ENCODE measurements at places on chromosomes 2 and 18.
A peak's percentile ranks its signal among the peaks of the same experiment; 100 is the strongest.

DNA sequence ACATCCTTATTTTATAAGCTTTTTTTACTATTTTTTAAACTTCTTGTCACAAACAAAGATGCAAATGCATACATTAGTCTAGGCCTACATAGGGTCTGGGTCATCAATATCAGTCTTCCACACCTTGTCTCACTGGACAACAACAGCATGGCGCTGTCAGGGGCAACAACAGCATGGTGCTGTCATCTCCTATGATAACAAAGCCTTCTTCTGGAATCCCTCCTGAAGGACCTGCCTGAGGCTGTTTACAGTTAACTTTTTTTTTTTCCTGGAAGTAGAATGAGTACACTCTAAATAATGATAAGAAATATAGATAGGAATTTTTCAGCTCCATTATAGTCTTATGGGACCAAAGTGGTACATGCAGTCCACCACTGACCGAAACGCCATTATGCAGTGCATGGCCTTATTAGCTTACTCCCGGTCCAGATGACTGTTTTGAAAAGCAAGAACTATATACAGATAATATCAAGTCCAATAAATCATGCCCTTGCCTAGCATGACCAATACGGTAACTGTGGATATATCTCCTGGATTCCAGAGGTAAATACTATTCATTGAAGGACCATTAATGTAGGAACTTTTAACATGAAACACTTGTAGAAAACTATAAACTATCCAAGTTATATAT, 38.4 kb downstream of the TCF4 start:
- DNase-seq, result no peak

DNA sequence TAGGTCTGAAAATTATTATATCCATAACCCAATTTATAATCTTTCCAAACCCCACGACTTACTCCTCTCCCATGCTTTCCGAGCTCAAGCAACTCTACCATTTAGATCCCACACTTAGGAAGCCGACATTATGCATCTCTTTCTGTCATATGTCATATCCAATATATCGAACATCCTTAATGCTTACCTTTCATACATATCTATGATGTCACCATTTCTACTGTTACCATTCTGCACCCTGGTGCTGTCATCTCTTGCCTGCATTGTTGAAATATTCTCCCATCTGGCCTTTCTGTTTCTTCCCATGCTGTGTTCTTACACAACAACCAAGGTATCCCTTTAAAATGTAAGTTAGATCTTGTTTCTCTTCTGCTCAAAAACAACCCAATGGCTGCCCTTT, 127.1 kb upstream of the MC4R start:
- DNase-seq, result no peak

GRCh38 chr18:22523481-22523880, 105.8 kb upstream of the CTAGE1 start:
- DNase-seq, result no peak

- DNase-seq, result no peak
Measured at GRCh38 chr2:55162284-55163006, 69.6 kb downstream of the CLHC1 start.

GRCh38 chr2:17847236-17847635, 31.0 kb downstream of the MSGN1 start:
- no peak for DNase-seq

DNA sequence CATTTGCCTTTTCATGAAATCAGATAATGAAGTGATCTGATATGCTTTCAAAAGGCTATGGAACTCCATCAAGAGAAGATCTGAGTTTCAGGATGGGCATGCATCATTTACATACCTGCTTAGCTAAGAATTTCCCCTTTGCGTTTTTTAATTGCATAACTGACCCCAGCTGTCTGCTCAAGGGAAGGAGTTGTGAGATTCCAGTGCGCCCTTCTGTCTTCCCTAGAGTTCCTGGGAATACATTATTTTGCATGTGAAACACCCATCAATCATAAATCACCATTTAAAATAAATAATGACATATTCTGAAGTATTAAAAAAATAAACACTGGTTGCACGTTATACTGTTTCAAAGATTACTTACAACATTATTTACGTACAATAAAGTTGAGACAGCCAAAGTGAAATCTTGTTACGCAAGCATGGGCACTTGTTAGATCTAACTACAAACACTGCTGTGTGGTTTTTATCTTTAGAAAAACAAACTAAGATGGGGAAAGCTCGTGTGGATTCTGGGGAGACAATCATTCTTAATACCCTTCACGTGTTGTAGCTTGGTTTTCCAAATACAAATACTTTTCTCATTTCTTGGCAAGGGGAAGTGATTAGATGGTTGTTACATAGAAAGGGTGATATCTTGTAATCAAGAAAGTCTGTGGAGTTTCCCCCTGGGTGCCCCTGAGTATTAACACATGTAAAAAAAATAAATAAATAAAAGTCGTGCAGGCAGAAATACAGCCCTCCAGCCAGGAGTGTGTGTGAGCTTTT, 125.7 kb upstream of the LMAN1 start:
- no peak for DNase-seq

DNA sequence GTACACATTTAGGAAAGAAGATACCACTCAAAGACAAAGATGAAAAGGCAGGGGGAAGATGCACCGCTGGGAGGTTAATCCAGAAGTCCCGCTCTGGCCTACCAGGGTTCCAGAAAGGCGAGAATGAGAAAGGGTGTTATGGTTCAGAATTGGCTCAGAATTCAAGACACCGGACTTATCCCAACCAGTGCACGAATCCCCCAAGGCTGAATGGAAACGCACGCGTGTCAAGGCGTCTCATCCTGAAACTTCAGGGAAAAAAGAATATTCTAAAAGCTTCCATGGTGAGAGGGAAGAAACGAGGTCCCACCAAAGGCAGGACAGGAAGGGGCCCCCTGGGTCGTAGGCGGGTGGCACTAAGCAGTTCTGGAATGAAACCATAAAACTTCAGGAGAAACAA, 71.9 kb downstream of the SLC66A2 start:
- DNase-seq, result peak; percentile 8

DNA sequence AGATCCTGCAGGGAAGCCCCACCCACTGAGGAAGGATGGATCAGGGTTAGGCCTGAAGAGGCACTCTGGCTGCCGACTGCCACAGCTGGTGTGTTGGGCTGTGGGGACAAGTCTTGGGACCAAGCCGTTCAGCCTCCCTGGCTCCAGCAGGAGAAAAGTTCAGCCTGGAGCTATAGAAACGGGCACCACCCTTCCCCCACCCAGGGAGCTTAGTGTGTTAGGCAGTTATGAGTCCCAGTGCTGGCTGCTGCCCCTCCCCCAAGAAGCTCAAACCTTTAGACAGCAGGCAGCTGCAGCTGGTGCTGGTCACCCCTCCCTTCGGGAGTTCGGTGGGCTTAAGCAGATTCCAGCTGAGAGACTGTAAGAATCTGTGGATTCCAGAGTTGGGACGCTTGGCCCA, 447.1 kb upstream of the HS6ST1 start:
- DNase-seq, result no peak

GRCh38 chr2:10390369-10390801, 57.7 kb downstream of the ODC1 start:
- DNase-seq, result no peak

DNA sequence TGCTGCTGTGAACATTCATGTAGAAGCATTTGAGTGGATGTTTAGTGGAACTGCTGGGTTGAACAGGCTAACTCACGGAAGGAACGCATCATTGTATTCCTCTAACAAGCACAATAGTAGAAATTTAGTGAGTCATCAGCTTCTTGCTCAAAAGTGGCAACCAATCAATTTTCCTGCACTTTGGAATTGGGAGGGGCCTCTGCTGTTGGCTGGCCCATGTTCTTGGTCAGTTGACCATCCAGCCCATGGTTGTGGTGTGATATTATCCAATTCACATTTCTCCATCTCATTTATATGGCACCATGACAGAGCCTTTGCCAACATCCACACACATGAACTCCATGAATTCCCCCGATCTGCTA, 95.0 kb downstream of the TNFRSF11A start:
- DNase-seq, result no peak

DNA sequence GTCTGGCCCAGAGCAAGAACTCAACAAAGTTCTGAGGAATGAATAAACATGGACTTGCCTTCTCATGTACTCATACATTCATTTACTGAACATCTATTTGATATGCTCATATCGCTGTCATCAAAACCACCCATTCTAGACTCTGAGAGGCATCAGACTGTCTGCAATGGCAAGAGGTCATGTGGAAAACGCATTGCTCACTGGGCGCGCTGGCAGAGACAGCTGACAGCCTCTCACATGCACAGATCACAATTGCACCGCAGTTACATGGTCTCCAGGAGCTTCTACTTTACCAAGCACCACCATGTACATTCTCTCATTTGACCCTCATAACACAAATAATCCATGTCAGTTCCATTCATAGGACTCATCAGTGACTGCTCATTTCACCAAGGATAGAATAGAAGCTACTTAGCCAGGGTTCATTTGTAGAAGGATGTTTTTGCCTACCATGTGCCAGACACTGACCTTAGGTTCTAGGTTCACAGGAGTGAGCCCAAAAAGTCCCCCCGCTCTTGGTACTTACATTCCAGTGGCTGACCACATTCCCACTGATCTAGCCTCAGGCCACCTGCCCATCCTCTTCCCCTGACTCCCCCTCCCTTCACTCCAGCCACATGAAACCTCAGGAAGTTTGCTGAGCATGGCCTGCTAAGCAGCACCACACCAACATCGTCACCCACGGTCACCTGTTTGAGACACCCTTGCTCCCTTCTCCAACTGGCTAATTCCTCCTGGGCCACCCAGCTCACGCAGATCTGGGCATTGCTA, 6.1 kb downstream of the FAM124B start:
- no peak for DNase-seq

DNA sequence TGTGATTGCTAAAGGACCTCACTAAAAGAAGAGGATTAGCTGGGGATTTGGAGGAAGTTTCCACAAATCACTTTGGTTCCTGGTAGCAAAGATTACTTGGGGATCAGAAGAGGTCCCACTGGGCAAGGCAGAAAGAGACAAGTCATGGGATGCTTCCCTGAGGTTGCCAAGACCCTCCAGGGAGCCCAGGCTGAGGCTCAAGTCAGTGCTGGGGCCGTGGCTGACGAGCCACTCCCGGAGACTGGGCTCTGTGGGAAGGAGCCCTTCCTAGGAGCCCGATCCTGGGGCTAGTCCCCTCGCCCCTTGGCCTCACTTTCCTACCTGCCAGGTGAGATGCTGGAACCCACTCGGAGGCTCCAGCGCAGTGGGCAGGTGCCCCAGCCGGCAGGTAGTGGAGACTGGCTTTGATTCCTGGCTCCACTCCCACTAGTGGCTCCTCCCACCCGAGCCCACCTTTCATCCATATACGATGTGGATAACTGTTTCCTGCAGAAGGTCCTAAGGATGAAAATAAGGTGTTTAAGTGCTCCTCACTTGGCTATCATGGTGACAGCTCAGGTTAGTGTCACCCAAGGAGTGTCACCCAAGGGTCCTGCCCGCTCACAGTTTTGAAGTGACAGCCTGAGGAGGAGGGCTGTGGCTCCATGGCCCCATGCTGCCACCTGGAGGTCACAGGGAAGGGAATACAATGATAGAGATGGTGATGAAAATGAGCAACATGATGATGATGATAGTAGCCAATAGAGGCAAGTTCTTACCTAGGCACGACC, 100.5 kb downstream of the CAPN13 start:
- DNase-seq, result peak; percentile 80

DNA sequence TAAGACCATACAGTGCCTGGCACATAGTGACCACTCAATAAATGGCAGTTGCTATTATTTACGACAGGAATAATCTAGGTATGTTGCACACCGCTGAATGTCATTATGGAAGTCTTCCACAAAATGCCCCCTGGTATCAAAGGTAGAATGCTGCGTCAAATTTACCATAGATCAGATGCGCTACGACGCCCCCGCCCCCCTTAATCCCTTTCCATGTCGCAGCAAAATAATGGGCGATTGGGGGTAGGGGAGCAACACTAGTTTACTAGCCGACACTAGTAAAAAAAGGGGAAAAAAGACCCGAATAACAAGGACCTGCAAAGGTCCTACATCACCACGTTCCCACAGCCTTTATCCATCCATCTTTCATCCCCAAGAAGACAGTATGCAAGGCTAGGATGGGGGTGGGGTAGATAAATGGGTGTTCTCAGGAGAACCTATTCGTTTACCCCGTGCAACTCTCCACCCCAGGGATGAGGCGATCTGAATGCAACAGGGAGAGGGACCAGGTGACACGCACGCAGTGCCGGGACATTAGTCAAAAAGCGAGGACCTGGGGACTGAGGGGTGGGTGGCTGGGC, 455 bp downstream of the PREPL start:
- DNase-seq, result peak; percentile 29

DNA sequence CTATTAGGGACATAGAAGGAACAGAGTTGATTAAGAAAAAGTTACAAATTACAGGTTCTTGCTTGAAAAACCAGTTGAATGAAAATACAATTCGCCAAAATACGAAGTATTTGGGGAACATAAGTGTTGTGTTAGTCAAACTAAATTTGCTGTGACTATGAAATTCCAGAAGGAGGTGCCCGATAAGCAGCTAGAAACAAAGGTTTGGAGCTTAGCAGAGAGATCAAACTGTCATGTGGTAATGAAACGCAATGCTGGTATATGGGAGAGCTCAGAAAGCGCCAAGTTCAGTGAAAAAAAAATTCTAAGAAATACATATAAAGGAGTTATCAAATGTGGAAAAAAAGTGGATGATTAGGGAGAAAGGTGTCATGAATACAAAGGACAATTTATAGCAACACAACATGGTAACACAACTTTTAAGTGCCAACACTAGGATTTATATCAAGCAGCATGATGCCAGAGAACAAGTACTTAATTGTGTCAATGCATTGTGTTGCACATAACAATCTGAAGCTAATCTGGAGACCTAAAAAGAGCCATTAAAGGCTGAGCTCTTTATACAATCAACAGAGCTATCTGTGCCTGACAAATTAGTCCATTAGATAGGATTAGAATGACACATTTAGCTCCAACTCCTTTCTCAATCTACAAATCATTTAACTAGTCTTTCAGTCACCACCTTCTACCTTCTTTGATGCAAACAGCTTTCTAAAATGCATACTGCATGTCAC, 31.2 kb downstream of the SMAD2 start:
- no peak for DNase-seq

DNA sequence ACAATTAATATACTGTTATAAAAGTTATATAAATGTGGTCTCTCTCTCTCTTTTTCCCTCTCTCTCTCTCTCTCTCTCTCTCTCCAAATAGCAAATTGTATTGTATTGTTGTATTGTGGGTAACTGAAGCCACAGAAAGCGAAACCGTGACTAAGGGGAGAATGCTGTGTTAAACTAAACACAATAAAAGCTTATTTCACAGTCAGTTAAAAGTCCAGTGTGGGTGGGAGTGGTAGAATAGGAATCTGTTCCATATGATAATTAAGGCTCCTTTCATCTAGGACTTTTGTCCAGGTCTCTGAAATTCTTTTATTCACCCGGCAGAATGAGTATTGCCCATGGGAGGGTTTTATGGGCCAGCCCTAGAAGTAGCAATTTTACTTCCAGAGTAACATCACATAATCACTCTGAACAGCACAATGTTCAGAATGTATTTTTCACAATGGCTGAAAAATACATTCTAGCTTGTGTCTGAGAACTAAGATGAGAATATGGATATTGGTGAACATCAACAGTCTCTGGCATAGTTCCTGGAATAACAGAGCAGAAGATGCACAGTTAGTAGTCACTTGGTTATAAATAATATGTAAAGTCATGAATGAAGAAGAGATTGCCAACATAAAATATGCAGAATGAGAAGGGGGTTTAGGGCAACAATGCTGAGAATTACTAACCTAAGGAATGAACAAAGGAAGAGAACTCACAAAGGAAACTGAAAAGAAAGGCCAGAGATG, 399.1 kb downstream of the PLCL1 start:
- no peak for DNase-seq

All from stimulated activated CD8-positive, alpha-beta memory T cell treated with anti-CD3 and anti-CD28 coated beads, Interleukin-4, amount 100 ng/mL, for 48 hours (primary cell).